ENCODE measurements at places on chromosomes 7 and 10.

DNA sequence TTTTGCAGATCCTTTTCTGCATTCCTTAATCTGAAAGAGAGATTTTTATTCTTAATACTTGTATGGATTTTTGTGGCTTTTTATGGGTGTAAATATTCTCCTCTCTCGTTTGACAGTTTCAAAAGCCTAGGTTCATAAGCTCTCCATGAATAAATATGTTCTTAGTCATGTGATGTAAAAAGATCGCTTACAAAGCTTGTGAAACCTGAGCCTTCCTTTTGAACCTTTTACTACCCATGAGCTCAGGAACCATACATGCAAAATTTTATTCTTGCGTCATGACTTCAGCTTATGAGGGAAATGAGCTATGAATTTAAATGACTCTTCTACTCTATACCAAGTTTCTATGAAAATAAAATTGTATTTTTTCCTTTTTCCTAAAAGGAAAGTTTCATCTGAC, 98.7 kb downstream of the POLL start:
- no peak for DNase-seq

DNA sequence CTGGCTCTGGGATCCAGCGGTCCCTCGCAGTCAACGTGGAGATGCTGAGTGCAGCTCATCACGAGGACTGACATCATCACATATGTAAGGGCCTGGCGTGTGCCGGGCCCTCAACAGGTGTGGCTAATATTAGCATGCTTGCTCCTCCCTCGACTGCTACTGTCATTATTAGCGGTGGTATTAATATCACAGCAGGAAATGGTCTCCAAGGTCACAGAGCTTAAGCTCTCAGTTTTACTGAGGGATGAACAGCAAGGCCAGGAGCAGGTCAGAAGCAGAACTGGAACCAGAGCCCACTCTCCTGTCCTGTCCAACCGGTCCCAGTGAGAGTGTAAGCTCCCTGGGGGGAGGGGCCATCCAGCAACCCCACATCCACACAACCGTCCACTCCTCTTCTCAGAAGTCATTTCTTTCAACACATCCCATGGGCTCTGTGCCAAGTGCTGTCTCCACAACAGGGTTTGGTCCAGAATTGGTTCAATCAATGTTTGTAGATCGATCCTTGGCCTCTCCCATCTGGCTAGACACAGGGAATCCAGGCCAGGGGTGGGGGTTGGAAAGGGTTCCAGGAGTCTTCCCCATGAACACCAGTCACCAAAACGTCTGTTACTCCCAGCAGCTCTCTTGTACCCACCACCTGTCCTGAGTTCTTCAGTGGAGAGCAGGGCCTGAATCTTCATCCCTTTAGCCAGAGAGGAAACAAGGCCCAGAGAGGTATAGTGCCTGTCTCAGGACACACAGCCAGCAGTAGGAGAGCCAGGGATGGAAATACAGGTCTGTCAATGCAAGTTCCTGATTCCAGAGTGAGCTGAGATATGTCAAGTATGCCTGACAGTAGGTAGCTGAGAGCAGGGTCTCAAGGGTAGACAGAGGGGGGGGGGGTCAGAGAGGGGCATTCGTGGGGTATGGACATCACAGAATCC, 45.3 kb upstream of the ZMIZ1 start:
- no peak for DNase-seq

GRCh38 chr7:152025937-152026890, 740 bp downstream of the GALNT11 start:
- DNase-seq, result no peak

DNA sequence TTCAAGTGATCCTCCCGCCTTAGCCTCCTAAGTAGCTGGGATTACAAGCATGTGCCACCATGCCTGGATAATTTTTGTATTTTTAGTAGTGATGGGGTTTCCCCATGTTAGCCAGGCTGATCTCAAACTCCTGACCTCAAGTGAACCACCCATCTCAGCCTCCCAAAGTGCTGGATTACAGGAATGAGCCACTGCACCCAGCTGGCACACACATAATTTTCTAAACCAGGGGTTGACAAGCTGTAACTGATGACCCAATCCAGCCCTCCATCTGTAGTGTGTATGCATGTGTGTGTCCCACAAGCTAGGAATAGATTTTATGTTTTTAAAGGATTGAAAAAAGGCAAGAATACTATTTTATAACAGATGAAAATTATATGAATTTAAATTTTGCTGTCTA, 125.9 kb upstream of the INSYN2A start:
- DNase-seq, result no peak

DNA sequence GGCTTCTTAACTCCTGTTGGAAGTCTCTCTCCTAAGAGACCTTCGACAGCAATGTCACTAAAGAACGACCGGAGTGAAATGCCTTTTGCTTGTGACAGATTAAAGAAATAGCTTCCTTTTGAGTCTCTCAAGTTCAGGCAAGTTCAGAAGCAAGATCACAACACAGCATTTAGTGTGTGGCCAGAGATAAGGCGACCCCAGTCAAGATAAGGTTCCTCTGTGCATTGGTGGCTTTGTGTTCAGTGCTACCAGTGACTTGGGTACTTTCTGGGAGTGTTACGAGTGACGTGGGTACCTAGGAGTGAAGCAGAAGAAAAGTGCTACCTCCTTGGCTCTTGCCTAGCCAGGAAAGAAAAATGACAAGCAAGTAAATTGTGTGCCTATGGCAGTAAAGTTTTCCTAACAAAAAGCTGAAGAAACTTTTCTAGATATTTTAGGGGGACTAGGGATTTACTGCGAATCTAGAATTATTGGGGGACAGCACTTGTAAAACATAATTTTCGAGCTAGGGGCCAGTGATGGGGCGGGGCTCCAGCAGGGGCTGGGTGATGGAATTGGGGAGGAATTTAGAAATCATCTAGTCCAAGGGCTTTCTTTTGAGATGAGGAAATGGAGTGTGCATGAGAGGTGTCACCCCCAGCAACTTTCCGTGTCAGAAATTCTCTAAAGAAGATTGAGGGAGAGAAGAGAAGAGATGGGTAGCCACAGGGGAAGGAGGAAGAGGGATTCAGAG, 191.9 kb upstream of the LYZL2 start:
- no peak for DNase-seq

DNA sequence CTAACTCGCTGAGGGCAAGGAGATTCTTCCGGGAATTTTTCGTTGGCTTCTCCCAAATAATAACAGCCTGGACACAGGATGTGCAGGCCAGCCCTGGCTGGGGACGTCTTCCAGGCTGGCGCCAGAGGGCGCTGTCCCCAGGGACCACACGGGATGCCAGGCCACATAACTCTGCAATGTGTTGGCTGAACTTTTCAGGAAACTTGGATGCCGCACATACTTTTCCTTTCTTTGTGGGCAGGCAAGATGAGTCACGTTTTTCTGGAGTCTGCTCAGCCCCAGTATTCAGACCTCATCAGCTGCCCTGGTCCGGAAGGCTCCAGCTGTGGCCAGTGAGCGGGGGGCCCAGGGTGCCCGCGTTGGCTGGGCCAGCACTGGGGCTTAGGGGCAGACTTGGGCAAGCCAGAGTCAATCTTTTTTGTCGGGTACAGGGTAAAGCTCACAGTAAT, 122.7 kb downstream of the PRKAG2 start:
- no peak for DNase-seq

GRCh38 chr10:75293446-75293820, 57.7 kb upstream of the COMTD1 start:
- DNase-seq, result no peak

DNA sequence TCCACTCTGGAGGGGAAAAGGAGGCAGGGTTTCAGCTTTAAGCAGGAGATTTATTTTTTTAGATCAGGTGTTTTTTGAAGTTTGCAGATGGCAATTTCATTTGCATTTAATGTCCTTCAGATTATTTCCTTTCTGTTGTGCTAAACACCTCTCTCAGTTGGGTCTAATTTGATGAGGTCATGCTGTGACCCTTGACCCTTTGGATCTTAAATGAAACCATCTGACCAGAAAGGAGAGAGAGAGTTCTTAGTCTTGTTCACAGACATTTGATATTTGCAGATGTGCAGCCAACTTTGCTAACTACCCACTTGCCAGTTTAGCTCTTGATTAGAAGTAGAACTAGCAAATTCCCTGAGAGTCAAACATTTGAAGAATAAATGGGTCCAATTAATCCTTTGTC, 101.5 kb upstream of the RAB11FIP2 start:
- no peak for DNase-seq

GRCh38 chr10:38127812-38128211, 33.7 kb downstream of the ZNF37A start:
- DNase-seq, result no peak

GRCh38 chr10:99779335-99779734, 3.1 kb upstream of the ABCC2 start:
- DNase-seq, result no peak

GRCh38 chr7:92466682-92467081, 11.1 kb downstream of the ERVW-1 start:
- no peak for DNase-seq

GRCh38 chr7:43781726-43782607, 23.5 kb downstream of the BLVRA start:
- no peak for DNase-seq

- DNase-seq, result peak; percentile 63
These were observed 473 bp downstream of the ADCK2 start for GRCh38 chr7:140673063-140673773.

DNA sequence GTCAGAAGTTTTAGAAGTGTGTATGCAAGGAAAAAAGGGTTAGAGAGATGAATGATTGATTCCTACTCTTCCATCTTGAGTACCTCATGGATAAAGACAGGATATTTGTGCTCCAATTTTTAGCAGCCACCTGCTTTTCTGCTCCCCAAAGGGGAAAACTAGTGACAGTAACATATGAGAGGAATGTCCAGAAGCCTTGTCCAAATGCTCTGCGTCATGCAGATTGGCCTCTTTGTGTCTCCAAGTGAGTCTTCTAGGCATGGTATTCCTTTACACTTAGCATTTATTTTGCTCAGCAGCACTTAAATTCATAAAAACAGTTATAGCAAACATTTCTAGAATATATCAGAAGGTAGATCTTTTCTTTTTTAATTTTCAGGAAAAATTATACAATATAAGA, 306.8 kb downstream of the CNTNAP2 start:
- DNase-seq, result no peak

- no peak for DNase-seq
These were observed 798 bp upstream of the MACROH2A2 start for GRCh38 chr10:70051848-70052247.

- DNase-seq, result no peak
These were observed 62.9 kb downstream of the PRKAG2 start for GRCh38 chr7:151813997-151814396.

DNA sequence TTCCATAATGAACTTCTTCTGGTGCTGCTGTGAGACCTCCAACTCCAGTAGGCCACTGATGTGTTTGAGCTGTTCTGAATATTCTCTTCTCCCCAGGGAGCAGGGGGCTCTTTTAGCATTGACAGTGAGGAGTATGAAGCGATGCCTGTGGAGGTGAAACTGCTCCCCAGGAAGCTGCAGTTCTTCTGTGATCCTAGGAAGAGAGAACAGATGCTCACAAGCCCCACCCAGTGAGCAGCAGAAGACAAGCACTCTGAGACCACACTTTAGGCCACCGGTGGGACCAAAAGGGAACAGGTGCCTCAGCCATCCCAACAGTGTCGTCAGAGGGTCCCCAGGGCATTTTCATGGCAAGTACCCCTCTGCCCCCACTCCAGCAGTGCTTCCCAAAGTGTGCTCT, 49.3 kb downstream of the DENND11 start:
- no peak for DNase-seq

DNA sequence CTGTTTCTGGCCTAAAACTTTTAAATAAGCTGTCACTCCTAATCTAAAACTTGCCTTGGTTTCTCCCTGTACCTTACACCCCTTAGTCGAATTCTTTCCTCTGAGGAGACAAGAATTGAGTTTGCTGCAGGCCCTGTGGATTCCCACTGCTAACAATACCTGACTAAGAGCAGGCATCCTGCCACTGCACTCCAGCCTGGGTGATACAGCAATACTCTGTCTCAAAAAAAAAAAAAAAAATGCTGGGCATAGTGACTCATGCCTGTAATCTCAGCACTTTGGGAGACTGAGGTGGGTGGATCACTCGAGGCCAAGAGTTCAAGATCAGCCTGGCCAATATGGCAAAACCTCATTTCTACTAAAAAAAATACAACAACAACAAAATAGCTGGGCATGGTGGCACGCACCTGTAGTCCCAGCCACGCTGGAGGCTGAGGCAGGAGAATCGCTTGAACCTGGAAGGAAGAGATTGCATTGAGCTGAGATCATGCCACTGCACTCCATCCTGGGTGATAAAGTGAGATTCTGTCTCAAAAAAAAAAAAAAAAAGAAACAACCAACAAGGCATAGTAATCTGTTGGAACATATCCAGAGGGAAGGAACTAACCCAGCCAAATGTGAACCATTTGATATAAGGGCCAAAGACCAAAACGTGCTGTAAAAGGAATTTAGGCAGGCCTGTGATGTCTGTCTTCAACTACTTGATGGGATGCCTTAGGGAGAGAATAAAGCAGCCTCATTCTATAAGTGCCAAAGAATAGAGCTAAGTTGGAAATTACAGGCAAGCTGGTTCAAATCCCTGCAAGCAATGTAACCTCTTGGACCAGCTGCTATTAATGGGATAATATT, 732.7 kb upstream of the AUTS2 start:
- DNase-seq, result no peak

DNA sequence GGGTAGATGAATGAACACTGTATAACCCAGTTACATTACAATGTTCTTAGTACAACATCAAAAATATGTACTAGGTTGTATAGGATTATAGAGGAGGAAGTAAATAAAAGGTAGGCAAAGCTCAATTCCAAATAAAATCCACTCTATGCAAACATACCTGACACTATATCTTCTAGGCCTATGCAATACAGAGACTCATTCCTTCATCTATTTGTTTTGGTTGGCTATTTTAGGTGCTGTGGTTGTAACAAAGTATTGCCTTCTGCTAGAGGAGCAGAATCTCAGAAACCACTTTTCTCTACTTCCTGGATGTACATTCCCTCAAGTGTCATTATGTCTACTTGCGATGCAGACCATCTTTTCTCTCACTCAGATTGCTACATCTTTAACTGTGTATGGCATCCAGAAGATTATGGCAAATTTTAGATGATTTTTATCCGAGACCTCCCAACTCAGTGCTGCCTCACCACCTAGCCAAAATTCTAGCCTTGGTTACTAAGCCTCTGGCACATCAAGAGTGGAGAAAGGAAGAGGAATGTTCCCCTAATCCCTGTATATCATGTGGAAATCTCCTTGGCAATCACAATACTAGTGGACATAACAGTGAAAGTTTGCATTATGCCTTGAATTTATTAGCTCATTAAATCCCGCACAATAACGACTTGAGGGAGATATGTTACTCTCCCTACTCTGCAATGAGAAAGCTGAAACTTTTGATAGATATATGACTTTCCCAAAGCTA, 5.5 kb upstream of the TFPI2 start:
- DNase-seq, result no peak

DNA sequence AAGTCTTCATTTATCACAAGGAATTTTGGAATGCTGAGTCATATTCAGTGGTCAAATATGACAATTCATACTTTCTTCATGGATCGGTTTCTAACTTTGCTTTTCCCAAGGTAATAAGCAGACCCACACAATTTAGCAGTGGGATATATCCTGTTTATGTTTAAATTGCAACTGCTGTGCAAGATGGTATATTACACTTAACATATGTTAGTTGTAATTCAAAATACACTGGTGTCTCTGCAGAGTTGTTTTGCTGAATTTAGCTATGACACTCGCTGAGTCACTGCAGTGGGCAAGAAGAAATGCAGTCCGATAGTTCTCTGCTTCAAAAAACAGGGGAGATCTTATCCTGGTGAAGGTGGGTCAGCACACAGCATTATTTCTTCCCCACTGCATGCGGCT, 194.8 kb upstream of the PTN start:
- DNase-seq, result no peak
